Stimulated activated memory B cell treated with anti-CD40 and anti-IgM and Interleukin-4, amounts not matched to agents 10 μg/mL and 1 μg/mL and 100 μg/mL, for 72 hours (primary cell): ENCODE measurements at places on chromosomes 11 and 22.

DNA sequence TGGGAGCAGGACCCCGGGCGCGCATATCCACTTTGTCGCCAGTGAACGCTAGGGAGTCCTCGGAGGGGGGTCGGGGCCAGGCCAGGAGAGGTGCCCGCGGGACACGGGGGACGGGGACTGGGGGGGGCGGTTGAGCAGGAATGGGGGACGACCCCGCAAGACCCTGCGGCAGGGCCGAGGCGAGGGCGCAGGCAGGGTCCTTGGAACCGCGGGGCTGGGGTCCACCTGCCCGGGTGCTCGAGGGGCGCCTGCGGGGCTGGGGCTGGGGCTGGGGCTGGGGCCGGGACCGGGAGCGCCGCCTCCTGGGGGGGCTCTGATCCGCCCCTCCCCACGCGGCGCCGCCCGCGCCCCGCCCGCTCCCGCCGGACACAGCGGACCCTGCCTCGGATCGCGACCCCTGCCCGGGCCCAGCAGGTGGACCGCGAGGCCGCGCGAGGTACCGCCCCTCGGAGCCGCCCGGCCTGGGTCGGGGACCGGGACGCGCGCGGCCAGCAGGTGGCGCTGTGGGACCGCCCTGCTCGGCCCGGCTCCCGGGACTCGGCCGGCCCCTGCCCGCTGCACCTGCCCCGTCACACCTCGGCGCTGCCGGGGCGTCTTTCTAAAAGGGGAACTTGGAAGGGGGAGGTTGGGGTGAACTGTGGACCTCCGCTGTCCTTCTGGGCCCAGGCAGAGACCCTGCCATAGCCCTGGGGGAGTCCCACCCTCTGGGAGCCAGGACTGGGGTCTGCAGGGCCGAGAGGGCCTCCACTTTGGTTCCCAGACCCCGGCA lies 11.0 kb downstream of the CRELD2 start:
- ATAC-seq: peak; percentile 74

DNA sequence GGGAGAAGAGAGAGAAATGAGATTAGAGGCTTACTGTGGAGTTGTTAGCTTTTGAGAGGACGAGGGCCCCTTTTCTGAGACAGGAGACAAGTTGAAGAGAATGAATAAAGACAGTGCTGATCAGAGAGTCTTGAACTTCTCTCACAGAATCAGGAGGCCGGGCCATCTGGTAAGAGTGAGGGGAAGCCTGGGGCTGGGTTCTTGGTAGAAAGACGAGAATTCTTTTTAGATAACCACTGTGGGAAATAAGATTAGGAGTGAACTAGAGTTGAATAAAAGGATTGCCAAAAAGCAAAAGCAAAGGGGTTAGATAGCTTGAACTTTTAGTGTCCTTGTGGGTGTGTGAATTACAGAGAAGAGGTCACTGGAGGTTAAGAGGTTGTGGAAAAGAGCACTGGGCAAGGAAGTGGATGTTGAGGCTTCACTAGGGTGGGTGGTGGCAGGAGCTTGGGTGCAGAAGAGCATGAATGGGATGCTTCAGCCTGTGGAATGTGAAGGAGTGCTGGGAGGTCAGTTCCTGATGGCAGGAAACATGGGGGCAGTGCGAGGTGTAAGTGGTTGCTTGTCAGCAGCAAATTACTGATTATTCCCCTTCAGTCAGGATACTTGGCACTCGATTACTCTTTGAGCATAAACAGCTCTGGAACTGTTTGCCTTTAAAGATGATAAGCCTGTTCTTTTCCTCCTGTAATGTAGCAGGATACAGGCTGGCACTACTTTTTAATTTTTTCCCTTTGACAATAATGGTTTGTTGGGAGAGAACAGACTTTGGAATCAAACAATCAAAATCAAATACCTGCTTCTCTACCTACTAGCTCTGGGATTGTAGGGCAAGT lies 98.3 kb downstream of the ARHGAP42 start:
- no peak for ATAC-seq

DNA sequence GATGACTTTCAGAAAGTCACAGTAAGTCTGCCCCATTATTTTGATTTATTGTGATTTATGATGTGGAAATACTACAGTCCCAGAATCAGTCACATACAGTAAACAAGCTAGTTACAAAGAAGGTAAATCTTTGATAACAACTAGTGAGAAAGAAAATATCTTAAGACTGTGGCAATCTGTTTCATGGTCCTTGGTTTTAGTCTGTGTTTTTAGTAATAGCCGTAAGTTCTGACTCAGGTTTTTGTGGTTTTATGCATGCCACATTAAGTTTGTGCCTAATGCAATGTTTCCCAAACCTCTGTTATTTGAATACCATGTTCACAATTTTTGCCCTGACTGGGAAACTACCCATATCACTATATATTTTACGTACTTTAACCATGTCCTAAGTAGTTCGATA lies 6.7 kb downstream of the CEP295 start:
- ATAC-seq: no peak

DNA sequence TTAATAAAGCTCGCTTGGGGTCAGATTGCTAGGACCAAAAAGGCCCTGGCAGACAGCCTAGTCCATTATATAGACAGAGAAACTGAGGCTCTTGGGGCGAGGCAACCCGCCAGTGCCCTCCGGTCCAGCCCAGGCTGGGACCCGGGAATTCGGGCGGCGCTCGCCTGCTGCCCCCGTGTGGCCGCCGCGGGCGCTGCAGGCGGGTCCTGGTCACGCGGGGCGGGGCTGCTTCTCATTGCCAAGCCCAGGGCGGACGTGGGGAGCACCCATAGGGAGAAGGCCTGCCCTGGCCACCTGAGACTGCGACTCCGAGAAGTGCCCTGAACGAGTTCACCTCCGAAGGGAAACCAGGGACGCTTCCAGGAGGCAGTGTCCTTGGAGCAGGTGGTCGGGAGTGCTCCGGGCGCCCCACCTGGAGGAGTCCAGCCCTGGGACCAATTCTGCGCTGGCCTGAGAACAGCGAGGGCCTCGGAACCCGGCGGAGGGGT lies 36.0 kb upstream of the CSNK1E start:
- ATAC-seq: peak; percentile 75

- peak; percentile 38 for ATAC-seq
Measured at GRCh38 chr22:46366801-46367706, 31.5 kb downstream of the TRMU start.

DNA sequence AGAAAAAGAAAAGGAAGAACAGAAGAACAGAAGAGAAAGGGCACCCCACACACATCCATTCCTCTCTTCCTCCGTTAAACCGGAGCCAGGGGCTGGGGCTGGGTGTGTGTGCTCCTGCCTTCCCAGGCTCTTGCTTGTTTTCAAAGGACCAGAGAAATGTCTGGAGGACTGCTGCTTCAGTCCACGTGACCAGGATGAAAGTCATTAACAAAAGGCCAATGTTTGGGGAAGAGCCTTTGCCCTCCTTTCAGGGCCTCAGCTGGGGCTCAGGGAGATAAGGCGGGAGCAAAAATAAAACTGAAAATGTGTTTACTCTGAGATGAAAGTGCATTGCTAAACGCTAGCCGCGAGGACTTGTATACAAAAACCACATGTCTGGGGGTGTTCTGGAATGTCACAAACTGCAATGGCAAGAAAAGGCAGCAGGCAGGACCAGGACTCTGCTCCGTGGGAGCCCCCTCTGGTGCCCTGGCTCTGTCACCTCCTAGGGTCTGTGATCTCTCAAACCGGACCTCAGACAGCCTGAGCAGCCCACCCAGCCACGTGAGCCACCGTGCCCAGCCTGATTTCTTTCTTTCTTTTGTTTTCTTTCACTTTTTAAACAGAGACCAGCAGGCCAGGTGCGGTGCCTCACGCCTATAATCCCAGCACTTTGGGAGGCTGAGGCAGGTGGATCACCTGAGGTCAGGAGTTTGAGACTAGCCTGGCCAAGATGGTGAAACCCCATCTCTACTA lies 31.6 kb upstream of the MYH9 start:
- peak; percentile 58 for ATAC-seq

- ATAC-seq: no peak
Measured at GRCh38 chr11:108734283-108734682, 69.4 kb downstream of the DDX10 start.

- peak; percentile 93 for ATAC-seq
Measured at GRCh38 chr11:35040221-35040942, 98.6 kb upstream of the CD44 start.

GRCh38 chr11:42996421-42997307 lies 315.1 kb upstream of the API5 start:
- no peak for ATAC-seq

DNA sequence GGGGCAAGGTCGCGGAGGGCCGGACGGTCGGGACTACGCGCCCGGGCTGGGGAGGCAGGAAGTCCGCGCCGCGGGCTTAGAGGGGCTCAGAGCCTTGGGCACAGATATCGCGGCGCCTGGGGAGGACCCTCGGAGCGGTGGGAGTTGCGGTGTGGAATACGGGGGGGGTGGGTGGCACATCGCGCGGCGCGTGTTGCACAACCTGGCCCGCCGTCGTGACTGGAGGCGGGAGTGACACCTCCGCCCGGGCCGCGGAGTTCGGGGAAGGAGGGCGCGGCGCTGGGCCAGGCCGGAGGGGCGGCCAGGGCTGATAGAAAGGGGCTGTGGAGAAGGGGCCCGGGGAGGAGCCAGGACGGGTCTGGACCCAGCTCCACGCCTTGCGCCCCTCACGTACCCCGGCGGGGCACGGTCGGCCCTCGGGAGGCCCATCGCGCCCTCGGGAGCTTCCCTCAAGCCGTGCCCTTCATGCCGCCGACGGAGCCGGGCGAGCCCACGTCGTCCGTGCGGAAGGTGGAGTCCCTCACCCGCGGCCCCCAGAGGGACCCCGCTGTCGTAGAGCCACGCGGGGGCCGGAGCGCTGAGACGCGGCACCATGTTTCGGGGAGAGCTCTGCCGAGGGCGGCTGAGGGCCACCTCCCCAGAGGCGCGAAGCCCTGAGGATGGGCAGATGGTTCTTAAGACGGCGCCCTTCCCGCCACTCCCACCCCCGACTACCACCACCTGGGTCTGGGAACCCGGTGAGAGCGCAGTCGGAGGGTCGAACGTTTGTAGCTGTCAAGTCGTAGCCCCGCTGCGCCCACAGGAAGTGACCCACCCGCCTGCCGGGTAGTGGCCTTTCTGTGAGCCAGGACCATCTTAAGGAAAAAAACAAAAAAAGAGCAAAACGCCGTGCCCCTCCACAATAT lies 729 bp downstream of the IL17RA start:
- ATAC-seq: peak; percentile 48

- no peak for ATAC-seq
Measured at GRCh38 chr22:37455896-37456295, 28.6 kb upstream of the ELFN2 start.

DNA sequence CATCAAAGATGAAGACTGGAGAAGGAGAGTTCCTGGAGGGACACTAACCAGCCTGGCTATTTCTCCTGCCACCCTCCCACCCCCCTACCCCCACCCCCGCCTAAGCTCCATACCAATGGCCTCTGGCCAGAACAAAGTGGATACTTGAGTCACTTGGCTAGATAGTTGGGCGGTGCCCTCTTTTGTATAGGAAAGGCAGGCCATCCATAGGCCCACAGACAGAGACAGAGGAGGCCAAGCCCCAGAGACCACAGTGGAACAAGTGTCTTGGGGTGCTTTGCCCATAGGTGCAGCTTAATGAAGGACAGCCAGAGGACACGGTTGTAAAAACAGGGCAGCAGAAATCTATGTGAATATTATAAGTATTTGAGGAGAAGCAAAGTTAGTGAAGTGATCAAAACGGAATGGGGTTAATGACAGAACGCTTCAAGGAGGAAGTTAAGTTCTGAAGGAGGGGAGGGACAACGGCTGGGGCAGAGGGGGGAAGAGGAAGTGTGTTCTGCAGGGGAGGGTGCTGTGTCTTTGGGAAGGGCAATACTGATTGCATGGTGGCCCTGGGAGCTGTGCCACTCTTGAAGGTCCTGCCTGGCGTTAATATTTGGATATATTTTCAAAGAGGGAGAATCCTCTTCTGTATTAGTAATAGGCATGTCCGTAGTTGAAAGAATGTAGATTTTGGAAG lies 32.7 kb downstream of the FLI1 start:
- peak; percentile 81 for ATAC-seq

DNA sequence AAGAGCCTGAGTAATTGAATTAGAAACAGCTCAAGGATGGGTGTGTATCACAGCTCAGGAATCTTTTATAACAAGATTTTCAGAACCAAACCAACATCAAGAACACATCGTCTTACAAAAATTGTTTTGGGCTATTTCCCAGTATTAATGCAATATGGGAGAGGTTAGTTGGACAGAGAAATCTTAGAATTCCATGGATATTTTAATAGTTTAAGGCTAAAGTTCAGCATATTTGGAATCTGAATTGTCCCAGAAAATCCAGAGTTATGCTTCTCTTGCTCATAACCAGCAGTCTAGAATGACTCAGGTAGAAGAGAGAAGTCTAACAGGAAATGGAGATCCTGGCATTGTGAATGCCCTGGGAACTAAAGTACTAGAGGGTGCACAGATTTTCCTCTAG lies 74.6 kb downstream of the ADM start:
- ATAC-seq: no peak

- ATAC-seq: no peak
Measured at GRCh38 chr22:40401532-40401931, 31.1 kb downstream of the SGSM3 start.

- ATAC-seq: no peak
Measured at GRCh38 chr11:131666617-131667016, 296.2 kb downstream of the NTM start.

GRCh38 chr11:14645015-14645912 lies 1.7 kb downstream of the PDE3B start:
- ATAC-seq: no peak

GRCh38 chr22:36155702-36156101 lies 4.9 kb downstream of the APOL3 start:
- no peak for ATAC-seq

- peak; percentile 21 for ATAC-seq
Measured at GRCh38 chr11:62560566-62561103, 13.1 kb downstream of the EEF1G start.

DNA sequence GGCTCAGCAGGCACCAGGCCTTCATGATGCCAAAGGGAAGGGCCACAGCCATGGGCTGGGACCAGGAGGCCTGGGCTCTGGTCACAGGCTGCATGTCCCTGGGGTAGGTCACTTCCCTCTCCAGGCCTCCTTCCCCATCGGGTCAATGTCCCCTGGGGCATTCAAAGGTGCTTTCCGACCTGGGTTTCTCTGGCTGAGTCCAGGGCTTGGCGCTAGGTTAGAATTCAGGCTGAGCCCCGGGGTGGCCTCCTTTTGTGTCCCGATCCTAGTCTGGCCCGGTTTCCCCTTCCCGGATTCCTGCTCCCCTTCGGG lies 12.2 kb downstream of the MAFF start:
- ATAC-seq: peak; percentile 14

GRCh38 chr11:30045921-30046577 lies 29.2 kb upstream of the KCNA4 start:
- ATAC-seq: peak; percentile 26

GRCh38 chr22:43423046-43423445 lies 11.2 kb downstream of the MPPED1 start:
- no peak for ATAC-seq

DNA sequence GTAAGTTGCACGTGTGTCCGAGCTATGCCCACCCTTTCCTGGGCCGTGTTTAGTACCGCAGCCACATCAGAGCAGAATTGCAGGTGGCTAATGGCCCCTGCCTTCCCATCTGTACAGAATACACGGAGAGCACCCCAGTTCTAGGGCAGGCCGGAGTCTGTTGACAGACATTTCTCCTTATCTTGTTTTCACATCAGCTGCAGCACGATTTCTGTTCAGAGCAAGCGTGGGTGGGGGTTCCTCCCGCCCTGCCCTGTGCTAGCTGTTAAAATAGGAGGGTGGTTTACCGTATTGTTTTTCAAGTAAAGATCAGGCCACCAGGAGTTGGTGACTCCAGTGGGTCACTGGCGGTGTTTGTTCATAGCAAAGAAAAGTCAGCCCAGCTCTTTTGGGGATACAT lies 41.1 kb downstream of the UBASH3B start:
- peak; percentile 57 for ATAC-seq
